AG10803 (cell line): ENCODE measurements at places on chromosomes 3 and 15.
A peak's percentile ranks its signal among the peaks of the same experiment; 100 is the strongest.

DNA sequence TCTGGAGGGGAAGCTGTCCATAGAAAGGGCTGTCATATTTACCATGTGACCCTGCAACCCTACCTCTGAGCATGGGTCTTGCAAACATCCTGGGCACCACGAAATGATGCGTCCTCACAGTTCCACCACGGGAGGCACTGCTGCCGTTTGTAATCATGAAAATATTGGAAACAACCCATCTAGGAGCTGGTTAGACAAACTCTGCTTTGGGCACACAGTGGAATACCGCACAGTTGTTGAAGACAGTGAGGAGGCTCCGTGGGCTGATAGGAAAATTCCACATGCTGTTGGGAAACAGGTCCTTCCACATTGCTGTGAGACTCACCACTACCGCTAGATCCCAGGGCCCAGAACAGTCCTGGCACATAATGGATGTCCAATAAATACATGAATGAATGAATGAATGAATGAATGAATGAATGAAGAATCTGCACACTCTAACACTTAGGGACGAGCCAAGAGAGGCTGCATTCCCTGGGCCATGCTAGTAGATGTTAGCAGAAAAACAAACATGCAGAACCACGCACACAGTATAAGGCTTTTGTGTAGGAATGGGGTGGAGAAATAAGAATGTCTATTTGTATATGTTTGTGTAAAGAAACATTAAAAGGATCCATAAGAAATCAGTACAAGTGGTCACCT, 40.6 kb downstream of the TPRA1 start:
- no peak for DNase-seq

DNA sequence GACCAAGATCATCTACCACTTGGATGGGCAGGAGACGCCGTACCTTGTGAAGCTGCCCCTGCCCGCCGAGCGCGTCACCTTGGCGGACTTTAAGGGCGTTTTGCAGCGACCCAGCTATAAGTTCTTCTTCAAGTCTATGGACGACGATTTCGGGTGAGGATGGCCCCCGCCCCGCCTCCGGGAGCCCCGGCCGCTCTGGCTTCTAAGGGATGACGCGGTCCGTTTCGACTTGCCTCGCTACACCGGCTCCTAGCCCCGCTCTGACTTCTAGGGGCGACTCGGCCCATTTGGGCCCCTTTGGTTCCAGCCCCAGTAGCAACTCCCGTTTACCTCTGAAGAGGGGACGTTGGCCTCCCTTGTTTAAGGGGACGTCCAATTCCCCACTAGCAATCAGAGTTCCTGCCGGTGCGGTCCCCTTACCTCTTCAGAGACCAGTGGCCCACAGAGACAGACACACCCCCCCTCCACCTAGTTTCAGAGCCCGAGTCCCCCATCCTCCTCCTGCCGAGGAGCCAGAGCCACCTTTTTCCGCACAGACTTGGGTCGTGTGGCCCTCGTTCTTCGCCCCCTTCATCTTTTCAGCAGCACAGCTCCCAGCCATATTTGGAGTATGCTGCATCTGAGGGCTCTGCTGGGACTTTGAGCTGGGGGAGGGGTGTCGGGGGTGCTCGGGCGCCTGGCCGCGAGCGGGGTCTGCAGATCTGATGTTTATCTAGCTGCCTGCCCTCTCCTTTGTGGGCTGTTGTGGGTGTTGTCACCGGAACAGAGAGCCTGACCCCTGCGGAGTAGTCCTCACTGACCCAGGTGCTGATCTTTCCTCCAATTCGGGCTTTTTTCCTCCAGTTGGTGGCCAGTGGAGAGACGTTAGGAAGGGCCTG, 706 bp downstream of the DVL3 start:
- peak; percentile 28 for DNase-seq

DNA sequence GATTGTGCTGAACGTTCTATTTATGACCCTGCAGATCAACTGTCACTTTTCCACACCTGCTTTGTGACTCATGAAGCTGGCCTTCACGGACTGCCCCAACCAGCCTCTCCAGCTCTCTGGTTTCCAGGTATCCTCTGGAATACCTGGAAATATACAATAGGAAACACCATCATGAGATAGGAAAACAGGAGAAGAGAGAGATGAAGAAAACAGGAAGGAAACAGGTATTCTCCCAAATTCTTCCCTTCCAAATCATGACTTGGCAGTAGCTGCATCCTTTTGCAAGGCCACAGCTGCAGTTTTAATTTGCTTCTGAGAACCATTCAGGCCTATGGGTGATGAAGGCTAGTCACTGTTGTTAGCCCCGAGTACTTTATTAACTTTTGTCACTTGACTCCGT, 909.1 kb downstream of the EPHA3 start:
- no peak for DNase-seq

GRCh38 chr3:14422016-14422963, 19.9 kb downstream of the SLC6A6 start:
- DNase-seq, result no peak

GRCh38 chr15:76070921-76071635, 11.3 kb downstream of the TMEM266 start:
- no peak for DNase-seq

GRCh38 chr15:89462198-89462912, 34.0 kb downstream of the RHCG start:
- peak; percentile 29 for DNase-seq

GRCh38 chr3:195176776-195177175, 94.2 kb downstream of the XXYLT1 start:
- DNase-seq, result no peak
